ENCODE measurements at places on chromosomes 6 and 20. TPM values are rescaled to one million over a fixed set of nuclear protein-coding genes. Genes with fewer than 3 reads are reported as not detected.
A peak's percentile ranks its signal among the peaks of the same experiment; 100 is the strongest.

DNA sequence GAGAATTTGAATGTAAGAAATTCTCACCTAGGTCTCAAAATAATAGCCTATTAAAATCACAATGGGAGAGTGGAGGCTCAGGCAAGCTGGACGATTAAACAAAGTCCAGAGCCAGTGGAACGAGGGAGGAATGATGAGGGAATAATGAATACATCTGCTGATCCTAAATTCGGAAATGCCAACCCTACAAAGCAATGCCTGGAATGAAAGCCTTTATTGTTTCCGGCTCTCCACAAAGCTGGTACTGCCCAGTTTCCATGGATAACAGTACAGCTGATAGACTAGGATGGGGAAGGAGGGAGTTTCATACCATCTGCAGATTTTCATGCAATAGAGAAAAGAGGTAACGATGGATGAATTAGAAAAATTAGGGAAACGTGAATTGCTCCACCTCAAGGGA is 356.1 kb downstream of the CBLN4 start:
- no peak for DNase-seq

BFSP1 gene
- polyA plus RNA-seq = 1.1 TPM

CENPW gene
- 13.9 TPM for polyA plus RNA-seq

PPP1R3G gene
- polyA plus RNA-seq = 2.4 TPM

DNA sequence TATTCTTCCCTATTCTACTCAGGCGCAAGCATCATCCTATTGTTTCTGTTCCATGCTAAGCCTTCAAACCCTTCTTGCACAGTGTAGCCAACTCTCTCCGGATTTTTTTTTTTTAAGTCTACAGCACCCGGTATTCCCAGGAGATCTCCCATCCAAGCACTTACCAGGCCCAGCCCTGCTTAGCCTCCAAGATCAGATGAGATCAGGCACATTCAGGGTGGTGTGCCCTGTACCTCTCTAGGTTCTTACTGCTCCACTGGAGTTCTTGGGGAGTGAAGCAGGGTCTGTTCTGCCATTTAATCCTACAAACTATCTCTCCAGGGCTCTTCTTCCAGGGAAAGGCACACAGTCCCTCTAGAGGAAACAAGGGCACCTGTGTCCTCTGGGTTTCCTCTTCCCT is 14.9 kb upstream of the NUP153 start:
- DNase-seq = no peak

DNA sequence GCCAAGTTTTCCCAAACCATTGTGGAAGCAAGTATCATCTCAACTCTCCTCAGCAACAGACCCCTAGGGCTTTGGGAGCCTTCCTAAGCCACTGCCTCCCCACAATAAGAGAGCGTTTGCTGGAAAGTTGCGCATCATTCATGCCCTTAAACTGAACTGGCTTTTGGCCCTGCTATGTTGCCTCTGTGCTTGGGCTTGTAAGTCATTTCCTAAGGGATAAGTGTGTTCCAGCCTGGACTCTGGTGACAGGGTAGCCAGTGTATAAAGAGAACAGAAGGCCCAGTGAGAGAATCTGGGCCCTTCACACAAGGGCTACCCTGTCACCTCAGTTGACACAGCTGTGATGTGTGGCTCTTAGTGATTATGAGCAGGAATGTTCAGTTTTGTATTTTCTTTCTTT is 77.8 kb downstream of the COL9A1 start:
- DNase-seq = no peak

DNA sequence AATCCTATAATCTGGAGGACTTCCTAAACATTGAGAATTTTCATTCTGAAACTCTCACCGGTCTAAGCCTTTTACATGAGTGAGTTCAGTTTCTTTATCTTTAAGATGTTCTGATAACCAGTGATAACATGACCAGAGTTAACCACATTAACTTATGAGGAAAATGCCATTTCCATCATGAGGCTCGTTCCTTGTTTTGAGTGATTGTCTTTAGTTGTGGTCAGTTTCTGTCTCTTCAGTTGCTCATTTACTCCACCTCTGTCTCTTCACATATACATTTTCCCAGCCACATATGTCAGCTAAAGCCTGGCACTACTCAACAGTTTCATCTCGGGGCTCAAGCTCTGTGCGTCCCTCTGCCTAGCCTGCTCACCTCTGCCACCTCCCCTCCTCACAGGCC is 70.4 kb downstream of the JAG1 start:
- DNase-seq = no peak

- DNase-seq = no peak
These were observed 565.0 kb upstream of the ADGRB3 start for GRCh38 chr6:68069921-68070710.

- DNase-seq = no peak
These were observed 61.9 kb downstream of the GPR6 start for GRCh38 chr6:110039981-110040383.

- no peak for DNase-seq
These were observed 86.2 kb downstream of the PLEKHG1 start for GRCh38 chr6:150685860-150686259.

- no peak for DNase-seq
These were observed 838 bp downstream of the AHCY start for GRCh38 chr20:34302312-34302722.

WASF1 gene
- 11.2 TPM for polyA plus RNA-seq

- no peak for DNase-seq
These were observed 46.0 kb downstream of the CAP2 start for GRCh38 chr6:17439243-17439993.

DNA sequence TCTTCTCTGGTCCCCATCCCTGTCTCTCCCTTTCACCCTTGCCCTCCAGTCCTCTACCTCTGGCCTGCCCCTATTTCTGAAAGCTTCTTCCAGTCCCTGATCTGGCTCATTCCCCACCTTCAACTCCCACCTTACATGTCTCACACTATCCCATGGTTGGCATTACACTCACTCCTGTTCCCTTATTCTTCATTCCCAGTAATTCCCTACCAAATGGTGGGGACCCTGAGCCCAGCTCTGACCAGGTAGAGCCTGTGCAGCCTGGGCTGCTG is 6.4 kb downstream of the TP53INP2 start:
- no peak for DNase-seq

SLC16A10 gene
- 22.4 TPM for polyA plus RNA-seq

- DNase-seq = no peak
These were observed 530 bp downstream of the TDP2 start for GRCh38 chr6:24666097-24666640.

JARID2 gene
- polyA plus RNA-seq = 13.3 TPM

GRCh38 chr6:3422435-3423070 is 34.3 kb downstream of the SLC22A23 start:
- DNase-seq = no peak

- peak; percentile 49 for DNase-seq
These were observed 135.9 kb downstream of the KHDRBS2 start for GRCh38 chr6:62150048-62150663.

DNA sequence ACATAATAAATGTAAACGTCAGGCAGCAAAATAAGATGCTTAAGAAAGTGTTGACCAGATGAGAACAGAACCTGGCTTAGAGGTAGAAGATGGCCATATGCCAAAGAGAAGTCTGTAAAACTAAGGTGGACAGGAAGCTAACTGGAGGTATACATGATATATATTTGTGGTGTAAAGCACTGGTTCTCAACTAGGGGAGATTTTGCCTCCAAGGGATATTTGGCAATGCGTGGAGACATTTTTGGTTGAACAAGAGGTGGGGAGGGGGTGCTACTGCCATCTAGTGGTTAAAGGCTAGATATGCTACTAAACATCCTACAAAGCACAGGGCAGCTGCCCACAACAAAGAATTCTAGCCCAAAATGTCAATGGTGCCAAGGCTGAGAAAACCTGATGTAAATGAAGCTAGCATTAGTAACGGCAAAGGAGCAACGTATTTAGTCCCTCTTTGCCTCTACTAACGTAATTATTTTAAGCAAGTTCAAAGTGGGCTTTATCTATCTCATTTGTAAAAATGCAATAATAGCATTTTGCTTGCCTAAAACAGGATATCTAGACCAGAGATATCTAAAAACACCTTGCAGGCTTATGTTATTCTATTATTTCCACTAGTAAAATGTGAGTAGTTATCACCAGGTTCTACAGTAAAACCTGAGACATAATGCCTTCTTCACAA is 182.6 kb downstream of the RNGTT start:
- DNase-seq = peak; percentile 14

DNA sequence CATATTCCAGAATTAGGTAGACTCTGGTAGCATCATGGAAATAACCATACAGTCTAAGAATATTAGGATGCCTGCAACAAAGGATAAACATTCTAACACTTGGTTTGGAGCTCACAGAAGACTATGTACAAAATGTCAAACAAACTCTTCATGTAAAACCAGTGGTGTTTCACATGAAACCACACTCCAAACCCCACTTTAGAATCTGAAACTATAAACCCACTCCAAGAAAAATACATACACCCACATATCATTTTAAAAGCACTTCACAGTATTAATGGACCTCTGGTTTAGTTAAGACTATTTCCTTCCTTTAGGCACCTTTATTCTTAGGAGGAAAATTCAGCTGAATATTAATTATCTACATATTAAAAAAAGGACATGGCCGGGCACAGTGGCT is 10.5 kb downstream of the AURKA start:
- no peak for DNase-seq

GRCh38 chr6:42177514-42178364 is 4.6 kb downstream of the GUCA1A start:
- DNase-seq = no peak

DNA sequence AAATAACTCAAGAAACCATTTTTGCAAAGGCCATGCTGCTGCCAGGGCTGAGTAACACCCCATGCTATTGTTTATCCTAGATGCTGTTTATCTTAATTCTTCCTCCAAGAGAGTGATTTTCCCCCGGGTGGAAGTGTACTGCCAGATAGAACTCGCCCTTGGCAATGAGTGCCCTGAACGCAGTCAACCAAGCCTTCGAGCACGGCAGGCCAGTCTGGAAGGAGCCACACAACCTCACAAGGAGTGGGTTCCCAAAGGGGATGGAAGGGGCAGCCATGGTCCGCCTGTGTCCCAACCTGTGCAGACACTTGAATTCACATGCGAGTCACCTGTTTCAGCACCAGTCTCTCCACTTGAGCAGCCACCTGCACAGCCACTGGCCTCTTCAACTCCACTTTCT is 31.9 kb downstream of the PNPLA1 start:
- DNase-seq = no peak

TREM2 gene
- polyA plus RNA-seq = 0.28 TPM

DNA sequence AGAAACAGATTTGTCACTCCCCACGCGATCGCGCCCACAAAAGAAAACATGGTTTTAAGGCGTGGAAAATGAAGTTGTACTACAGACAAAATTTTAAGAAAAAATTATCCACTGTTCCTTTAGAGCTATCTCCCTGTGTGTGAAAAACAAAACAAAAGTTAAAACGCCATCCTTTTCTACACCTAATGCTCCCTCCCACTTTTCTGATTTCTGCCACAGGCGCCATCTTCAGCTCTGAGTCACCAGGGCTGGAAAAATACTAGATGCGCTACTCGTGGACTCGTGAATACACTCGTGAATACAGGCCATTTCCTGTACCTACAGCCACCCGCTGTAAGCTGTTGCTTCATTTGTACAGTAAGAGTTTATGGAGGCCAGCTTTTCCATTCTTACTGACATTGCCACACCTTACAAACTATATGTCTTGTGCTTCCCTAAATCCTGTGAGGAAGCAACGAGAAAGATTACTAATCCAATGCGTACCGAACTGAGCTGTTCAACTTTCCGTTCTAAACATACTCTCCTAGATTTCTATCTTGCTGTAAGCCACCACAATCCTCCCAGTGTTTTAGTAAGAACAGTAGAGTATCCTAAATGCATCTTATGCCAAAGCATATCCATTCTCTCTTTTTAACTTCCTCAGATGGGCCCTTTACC is 773 bp upstream of the AHI1 start:
- peak; percentile 86 for DNase-seq

DLL1 gene
- 39.3 TPM for polyA plus RNA-seq

GRCh38 chr20:61660559-61660958 is 405.1 kb downstream of the TAF4 start:
- no peak for DNase-seq

GRCh38 chr6:38138374-38138773 is 318.8 kb downstream of the ZFAND3 start:
- DNase-seq = no peak

All from large intestine (tissue), 12 donors.